ENCODE measurements at places on chromosomes 12 and 14.

GRCh38 chr12:83700838-83701237 lies 1014.1 kb downstream of the TMTC2 start:
- no peak for DNase-seq

DNA sequence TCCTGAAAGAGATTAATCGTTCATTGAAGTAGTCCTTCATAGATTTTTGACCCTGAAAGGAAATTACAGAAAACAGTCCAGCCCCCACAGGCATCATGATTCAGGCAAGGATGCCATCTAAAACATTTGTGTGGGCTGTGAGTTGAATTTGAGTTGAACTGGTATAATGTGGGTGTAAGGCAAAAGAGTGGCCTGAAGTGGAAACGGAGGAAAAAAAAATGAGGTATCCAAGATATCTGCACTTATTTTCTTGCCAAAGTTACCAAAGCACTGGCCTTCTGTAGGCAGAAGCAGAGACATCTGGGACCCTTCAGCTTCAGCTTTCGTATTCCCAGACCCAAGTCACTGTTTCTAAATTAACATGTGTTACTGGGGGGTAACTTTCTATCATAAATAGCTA lies 105.1 kb upstream of the DIO2 start:
- no peak for DNase-seq

GRCh38 chr14:92704821-92705220 lies 43.6 kb downstream of the LGMN start:
- no peak for DNase-seq

DNA sequence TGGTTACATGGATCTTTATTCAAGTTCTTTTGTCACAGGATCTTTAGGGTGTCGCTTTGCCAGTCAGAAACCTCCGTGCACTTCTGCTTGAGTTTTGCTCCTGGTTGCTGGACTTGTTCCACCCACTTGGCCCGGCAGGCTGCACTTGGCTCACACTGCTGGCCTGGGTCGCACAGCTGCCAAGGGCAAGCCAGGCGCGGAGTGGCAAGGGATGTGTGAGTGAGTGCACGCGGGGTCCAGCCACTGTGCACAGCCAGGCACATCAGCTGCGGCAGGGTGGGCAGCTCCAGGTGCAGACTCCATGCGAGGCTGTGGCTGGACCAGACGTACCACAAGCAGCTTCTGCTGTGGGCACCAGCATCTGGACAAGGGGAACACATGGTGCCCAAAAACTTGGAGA lies 76.6 kb downstream of the DERA start:
- DNase-seq: no peak

DNA sequence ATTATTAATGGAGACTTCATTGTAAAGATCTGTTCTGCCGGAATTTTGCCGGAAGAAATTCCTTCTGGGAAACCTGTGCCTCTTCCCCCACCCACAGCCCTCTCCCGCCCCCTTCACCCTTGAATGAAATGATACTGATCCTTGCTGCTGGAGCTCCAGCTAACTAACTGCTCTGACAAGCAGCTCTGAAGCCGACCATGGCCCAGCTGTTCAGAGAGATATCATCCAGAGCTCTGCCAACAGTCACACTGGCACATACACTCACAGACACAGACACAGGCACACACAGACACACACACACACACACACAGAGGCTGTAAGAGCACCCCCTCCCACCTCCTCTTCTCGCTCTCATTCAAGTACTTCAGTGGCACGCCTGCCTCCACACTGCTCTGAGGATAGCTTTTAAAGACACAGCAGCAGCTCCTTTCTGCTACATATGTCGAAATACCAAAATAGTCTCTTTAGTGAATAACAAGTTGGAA lies 88.6 kb downstream of the R3HDM2 start:
- DNase-seq: no peak

DNA sequence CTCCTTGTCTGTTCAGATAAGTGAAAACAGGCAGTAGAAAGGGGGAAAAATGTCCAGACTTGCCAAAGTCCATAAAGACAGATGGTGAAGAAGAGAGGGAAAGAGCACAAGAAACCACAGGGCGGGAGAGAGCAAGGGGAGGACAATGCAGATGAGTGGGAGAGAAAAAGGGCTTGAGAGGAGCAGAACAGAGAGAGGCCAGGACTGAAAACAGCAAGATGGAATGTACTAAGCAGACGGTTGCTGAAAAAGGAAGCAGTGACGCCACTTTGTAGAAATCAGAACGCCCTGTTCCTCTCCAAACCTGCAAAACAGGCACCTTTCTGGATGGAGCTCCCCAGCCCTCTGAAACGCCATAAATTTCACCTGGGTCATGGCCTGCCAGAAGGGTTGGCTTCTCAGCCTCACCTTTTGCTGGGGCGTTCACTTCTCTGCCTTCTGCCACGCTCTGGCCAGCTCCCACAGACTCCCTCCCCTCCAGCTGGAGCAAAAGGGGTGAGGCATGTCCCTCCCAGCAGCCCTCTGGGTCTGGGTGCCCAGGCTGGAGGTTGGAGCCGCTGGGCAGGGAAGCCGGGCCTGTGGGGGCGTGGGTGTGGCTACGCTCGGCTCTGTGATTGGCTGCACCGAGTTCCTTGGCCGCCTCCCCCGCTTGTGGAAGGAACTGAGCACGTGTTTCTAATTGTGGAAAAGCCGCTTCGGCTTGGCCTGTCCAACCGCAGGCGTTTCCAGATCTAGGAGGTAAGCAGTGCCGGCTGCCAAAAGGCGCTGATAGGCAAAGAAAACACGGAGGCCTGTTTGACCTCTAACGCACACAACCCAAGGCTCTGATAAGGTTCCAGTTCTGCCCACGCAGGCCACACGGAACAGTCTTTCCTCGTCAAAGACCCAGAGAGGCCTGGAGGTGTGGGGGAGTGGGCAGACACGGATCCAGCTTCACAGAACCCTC lies 29.3 kb downstream of the SLC7A8 start:
- no peak for DNase-seq

DNA sequence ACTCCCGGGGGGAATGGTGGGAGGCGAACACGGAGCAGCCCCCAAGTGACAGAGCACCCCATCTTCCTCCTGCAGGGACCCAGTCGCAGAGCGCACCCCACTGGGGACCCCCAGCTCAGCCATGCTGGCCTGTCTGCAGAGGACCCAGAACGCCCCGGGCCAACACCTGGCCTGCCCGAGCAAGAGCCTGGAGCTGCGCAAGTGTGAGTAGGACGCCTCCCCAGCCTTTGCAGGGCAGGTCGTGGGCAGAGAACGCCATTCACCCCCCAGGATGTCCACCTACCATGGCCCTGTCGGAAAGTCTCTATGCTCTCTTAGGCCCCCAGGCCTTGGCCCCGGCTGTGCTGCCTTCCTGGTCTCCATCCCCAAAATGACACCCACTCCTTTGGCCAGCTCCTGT lies 30.4 kb downstream of the FAM222A start:
- DNase-seq: no peak

GRCh38 chr14:94977016-94977415 lies 180.3 kb downstream of the DICER1 start:
- no peak for DNase-seq

GRCh38 chr12:6866920-6867412 lies 365 bp upstream of the TPI1 start:
- DNase-seq: no peak

GRCh38 chr12:51855586-51856428 lies 7.3 kb upstream of the FIGNL2 start:
- DNase-seq: no peak

DNA sequence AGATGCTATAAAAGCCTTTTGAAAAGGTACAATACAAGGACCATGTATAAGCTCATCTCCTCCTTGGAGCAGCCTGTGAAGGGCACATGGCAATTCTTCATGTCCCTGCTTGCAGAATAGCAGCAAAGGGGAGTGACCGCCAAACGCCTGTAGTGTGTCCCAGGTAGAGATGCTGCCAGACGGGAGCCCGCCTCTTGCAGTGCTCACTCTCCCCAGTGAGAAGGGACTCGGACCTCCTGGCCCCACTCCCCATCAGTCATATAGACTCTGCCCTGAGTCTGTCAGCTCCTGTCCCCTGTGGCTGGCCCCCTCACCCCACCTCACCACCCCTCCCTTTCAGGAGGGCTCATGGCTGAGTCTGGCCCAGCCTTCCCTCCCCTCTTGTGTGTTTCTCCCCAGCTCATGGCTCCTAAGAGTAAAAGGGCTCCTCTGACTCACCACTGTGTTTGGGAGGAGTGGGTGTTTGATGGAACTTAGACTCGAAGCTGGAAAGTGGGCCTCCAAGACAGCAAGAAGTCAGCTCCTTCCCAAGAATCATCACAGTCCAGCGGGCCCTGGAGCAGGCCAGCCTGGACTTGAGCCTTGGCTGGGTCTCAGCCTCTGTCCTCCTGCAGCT lies 40.9 kb downstream of the DEGS2 start:
- DNase-seq: no peak

- no peak for DNase-seq
Measured at GRCh38 chr12:52581066-52581465, 7.4 kb upstream of the KRT74 start.

DNA sequence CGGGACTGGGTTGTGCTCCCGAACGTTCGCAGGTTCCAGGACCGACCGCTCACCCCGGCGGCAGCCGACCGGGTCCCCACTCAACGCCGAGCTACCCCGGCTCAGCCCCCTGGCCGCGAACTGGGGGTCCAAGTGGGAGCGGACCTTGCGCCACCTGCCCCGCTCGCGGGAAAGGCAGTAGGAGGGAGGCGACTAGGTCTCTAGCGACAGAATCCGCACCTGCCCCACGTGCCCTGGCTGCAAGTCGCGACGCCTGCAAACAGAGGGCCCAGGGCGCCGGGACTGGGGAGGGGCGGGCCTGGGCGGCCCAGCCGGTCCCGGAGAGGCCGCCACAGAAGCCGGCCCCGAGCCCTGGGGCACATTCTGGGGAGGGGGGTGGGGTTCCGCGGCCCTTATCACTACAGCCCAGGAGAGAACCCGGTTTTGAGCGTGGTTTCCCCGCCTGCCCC lies 239.2 kb upstream of the CPNE8 start:
- no peak for DNase-seq

- DNase-seq: no peak
Measured at GRCh38 chr12:47576289-47576945, 129.4 kb downstream of the RPAP3 start.

DNA sequence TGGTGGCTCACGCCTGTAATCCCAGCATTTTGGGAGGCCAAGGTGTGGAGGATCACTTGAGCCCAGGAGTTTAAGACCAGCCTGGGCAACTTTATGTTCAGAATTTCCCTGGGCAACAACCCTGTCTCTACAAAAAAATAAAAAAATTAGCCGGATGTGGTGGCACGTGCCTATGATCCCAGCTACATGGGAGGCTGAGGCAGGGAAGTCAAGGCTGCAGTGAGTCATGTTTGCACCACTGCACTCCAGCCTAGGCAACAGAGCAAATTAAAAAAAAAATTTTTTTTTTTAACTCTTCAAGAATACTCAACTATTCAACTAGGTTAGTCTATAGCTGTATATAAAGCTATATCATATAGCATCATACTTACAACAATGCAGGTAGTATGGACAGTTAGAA lies 113.0 kb downstream of the RALGAPA1 start:
- DNase-seq: no peak

DNA sequence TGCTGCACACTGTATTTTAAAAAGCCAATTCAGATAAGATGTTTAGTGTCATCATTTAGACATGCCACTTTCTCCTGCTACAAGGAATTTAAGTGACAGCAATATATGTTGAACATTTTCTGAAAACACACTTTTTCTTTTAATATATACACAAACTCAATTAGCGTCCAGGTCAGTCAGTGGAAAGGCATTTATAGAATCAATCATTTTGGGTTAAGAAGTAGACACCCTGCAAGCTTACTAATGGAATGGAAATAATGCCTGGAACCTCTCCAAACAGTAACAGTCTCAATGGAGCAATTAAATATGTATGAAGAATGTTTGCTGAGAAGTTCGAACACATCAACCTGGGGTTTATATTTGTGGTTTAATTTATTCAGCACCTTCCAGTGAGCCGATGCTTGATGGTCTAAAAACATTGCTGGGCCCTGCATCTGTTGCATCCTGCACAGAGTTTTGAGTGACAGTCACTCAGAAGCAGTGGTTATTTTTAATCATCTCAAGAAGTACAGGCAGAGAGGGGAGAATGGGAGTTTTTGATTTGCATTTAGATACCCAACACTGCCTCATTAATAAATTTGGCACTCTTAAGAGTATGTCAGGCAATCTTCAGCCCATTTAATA lies 410.7 kb downstream of the TMEM117 start:
- no peak for DNase-seq

- no peak for DNase-seq
Measured at GRCh38 chr12:69679119-69679518, 20.0 kb downstream of the BEST3 start.

GRCh38 chr12:25256826-25257225 lies 6.1 kb upstream of the KRAS start:
- DNase-seq: no peak

- no peak for DNase-seq
Measured at GRCh38 chr14:53247596-53248370, 94.7 kb upstream of the DDHD1 start.

Measured in CD4-positive, alpha-beta T cell treated with Interleukin-17A for 1 hour (primary cell).